NT2/D1 (cell line): ENCODE measurements at places on chromosomes 1 and 21.

GRCh38 chr1:25683731-25684130 is 67.1 kb downstream of the MAN1C1 start:
- no peak for DNase-seq

DNA sequence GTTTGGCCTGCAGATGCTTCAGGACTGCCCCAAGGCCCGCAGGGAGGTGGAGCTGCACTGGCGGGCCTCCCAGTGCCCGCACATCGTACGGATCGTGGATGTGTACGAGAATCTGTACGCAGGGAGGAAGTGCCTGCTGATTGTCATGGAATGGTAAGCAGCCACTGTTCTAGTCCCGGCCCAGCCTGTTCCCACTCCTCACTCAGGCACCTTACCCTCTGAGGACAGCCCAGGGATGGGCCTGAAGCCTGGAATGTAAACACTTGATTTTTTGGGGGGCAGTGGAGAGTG is 41.9 kb upstream of the IL19 start:
- no peak for DNase-seq

DNA sequence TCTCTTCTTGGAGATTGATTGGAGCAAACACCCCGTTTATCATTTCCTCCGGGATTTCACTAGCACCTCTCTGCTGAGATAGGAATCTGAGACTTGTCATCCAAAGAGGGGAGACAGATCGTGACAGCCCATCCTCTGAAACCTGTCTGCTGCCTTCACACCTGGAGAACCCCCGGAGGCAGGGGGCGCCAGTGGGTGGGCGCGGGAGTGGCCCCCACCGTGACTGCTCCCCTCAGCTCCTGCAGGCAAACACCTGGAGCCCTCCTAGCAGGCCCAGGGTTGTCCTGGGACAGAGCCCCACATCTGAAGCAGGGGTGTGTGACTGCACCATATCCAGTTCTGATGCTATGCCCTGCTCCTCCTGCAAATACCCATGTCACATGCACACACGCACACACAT is 209.5 kb upstream of the POU3F1 start:
- no peak for DNase-seq

GRCh38 chr1:29826646-29827045 is 590.3 kb downstream of the PTPRU start:
- DNase-seq = no peak

- DNase-seq = peak; percentile 48
Measured at GRCh38 chr1:17606826-17607440, 67.4 kb downstream of the ARHGEF10L start.

GRCh38 chr1:10171105-10171767 is 39.1 kb upstream of the KIF1B start:
- DNase-seq = no peak

- DNase-seq = no peak
Measured at GRCh38 chr1:117527074-117527473, 78.8 kb upstream of the TENT5C start.

GRCh38 chr1:208374391-208374941 is 130.3 kb upstream of the PLXNA2 start:
- DNase-seq = peak; percentile 78

- DNase-seq = no peak
Measured at GRCh38 chr1:9459816-9460407, 79.4 kb upstream of the SLC25A33 start.

GRCh38 chr1:30263888-30264671 is 459.3 kb downstream of the MATN1 start:
- DNase-seq = no peak

DNA sequence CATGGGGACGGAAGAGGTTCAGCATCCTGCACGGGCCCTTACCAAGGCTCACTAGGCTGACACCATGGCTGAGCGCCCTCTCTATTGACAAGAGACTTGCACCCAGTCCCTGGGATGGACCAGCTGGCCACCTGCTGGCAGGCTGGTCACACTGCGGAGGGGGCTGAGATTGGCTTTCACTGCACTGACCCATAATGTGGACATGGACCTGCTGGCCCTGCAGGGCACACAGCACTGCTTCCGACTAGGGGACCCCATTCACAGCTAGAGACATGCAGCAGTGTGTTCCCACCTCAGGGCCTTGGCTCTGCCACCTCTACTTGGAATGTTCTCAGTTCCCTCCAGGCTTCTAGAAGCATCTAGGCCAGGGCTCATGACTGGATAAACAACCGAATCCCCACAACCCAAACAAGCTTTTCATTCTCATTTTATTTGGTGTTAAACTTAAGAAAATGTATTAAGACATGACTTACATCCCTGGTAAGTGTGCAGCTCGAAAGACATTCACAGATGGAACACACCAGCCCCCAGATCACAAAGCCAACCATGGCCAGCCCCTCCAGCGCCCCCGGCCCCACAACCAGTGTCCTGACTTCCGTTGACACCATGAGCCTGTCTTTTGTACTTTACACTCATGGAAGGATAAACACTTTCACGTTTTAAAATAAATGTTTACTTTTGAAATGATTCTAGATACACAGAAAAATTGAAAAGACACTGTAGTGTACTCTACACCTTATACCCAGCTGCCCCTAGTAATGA is 9.3 kb upstream of the SRARP start:
- DNase-seq = no peak

- no peak for DNase-seq
Measured at GRCh38 chr1:203316626-203317093, 11.3 kb downstream of the BTG2 start.

- no peak for DNase-seq
Measured at GRCh38 chr21:24197132-24197643, 1410.1 kb downstream of the MRPL39 start.

DNA sequence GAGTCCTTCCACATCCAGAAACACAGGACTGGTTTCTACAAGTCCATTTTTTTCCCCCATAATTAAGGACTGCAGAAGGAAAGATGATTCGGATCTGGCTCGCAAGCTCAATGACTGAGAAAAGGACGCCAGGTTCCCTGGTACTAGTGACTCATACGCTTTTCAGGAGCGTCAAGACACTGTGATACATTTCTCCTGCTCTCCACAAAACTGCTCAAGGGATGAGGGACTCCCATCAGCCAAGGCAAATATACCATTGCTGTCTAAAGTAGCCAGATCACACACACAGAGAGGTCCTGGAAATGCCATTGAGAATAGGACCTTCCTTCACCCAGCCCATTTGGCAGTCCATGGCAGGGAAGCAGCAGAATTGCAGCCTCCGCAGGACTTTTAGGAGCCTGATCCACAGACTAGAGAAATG is 253.6 kb upstream of the IRF2BP2 start:
- no peak for DNase-seq

GRCh38 chr1:36396359-36396758 is 1.3 kb downstream of the LSM10 start:
- no peak for DNase-seq

- DNase-seq = no peak
Measured at GRCh38 chr21:44650265-44650972, 4.0 kb downstream of the KRTAP12-4 start.

DNA sequence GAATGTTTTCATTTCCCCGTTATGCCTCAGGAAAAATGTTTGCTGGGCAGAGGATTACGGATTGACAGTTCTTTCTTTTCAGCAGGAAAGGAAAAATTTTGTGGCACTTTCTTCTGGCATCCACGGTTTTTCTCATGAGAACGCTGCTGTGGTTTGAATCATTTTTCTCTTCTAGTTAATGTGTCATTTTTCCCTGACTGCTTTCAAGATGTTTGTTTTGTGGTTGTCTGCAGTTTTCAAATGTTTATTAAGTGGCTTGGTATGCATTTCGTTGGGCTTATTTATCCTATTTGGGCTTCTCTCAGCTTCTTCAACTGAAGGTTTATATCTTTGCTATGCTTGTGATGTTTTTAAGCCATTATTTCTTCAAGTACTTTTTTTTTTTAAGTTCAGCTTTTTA is 359.0 kb downstream of the RGS7 start:
- DNase-seq = no peak

GRCh38 chr1:204513117-204513716 is 3.0 kb upstream of the MDM4 start:
- no peak for DNase-seq

DNA sequence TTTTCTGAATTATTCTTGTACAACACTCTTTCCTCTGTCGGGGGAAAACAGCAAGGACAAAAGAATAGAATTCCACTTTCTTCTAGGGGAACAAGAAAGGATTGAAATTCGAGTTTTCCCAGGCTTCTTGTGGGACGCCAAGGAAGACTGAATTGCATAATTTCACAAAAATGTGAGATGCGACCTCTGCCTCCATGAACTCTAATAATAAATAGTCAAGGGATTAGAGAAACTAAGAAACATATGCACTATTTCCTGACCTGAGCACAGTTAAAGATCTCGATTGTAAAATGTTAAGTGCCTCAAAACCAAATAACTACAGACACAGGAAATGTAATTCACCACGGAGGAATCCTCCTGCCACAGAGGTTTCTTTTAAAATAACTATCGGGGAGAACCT is 117.3 kb upstream of the MARK1 start:
- DNase-seq = no peak

DNA sequence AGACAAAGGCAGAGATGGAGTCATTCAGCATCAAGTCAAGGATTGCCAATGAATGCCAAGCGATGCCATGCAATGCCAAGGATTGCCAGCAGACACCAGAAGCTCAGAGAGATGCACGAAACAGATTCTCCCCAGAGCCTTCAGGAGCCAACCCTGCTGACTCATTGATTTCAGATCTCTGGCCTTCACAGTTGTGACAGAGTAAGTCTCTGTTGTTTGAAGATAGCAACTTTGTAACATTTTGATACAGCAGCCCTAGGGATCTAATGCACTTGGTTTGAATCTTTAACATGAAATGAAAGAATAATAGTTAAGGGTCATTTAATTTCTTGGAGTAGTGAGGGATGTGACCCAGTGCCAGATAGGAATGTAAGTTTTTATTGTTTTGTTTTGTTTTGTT is 287.4 kb upstream of the RUNX1 start:
- DNase-seq = no peak

- DNase-seq = no peak
Measured at GRCh38 chr21:35265170-35265877, 216.2 kb upstream of the RUNX1 start.

DNA sequence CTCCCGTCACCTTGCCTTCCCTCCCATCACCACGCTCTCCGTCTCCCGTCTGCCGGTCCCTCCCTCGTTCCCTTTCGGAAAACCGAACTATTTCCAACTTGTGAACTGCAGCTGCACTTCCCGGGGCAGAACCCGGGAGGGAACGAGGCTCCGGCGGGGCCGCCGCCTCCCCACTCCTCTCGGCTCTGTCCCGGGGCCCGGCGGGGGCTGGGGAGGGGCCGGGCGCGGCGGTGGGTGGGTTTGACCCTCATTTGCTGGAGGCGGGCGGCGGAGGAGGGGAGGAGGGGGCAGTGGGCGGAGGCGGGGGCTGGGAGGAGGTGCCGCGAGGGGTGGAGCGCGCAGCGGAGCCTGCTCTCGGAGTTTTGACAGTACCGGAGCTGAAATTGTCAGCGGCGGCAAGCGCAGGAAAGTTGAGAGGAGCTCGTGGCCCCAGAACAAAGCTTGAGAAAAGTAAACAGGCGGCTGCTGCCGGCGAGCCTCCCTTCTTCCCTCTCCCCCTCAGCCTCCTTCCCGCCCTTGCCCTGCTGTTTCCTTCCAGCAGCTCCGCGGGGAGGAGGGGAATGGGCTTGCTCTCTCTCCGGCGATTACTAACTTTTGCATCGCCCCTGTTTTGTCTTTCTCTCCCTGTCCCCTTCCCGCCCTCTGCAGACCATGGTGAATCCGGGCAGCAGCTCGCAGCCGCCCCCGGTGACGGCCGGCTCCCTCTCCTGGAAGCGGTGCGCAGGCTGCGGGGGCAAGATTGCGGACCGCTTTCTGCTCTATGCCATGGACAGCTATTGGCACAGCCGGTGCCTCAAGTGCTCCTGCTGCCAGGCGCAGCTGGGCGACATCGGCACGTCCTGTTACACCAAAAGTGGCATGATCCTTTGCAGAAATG is 2.9 kb downstream of the LMO4 start:
- DNase-seq = peak; percentile 75

- peak; percentile 33 for DNase-seq
Measured at GRCh38 chr1:20343149-20343937, 52.7 kb downstream of the VWA5B1 start.

DNA sequence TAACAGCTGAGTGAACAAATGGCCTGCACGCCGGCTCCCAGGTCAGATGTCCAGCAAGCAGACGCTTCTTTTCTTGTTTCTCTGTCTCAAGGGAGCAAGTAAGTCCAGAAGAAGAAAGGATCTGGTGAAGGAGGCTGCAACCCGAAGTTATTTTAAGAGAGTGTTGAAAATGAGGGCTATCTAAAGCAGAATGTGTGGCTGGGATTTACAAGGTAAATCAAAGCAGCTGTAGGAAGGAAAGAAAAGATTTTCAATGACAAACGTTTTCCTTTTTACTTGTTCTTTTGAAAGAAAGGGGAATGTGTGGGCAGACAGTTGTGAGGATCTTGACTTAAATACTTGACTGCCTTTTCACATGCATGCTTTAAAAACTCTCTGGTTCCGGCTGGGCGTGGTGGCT is 311.5 kb downstream of the KIF26B start:
- DNase-seq = no peak

DNA sequence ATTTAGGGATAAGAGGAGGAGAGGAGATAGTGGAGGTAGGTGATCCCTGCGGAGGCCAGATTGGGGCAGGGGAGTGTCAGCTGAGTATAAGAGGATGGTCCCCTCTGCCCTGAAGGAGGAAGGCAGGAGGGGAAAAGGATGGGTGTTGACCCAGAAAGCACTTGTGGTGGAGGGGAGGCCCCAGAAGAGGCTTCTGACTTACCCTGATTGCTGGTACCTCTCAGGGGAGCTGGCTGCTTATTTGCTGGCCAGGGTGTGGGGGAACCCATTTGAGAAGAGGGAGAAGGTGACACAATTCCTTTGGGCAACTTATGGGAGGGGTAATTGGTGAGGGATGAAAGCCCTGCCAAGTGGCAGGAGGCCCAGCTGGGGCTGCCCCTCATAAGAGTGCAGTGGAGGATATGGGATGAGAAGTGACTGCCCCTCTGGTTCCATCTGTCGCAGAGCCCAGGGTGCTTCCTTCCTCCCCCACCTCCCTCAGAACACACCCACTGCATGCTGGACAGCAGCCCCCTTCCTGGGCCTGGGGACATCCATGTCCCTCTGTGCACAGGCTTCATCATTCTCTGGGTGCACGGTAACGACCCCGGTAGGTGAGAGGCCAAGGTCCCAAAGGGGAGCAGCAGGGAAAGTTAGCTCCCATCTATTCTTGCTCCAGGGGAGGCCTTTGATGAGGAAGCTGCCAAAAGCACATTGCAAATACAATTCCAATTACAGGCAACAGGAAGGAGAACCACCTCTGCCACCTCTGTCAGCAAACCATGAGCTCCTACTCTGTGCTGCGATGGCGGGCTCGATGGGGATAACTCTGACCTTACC is 1.4 kb upstream of the PCSK9 start:
- no peak for DNase-seq

DNA sequence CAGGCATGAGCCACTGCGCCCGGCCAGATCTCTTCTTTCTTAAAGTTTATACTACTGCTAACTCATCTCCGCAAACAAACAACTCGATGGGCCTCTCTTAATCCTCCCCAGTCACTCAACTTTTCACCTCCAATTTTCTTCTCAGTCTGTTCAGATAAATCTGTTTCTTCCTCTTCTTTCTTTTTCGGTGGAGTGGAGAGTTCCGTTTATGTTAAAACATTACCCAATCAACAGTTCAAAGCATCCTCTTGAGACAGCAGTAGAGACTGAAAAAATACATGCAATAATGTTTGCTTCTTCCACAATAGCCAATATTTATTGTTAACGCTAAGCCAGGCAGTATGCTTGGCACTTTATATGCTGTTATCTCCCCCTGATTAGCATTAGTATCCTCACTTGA is 1.4 kb upstream of the ANKRD13C start:
- no peak for DNase-seq
